Brain pericyte (primary cell): ENCODE measurements at places on chromosomes 5 and 9.

- no peak for DNase-seq
Measured at GRCh38 chr5:13558408-13558807, 386.1 kb downstream of the DNAH5 start.

DNA sequence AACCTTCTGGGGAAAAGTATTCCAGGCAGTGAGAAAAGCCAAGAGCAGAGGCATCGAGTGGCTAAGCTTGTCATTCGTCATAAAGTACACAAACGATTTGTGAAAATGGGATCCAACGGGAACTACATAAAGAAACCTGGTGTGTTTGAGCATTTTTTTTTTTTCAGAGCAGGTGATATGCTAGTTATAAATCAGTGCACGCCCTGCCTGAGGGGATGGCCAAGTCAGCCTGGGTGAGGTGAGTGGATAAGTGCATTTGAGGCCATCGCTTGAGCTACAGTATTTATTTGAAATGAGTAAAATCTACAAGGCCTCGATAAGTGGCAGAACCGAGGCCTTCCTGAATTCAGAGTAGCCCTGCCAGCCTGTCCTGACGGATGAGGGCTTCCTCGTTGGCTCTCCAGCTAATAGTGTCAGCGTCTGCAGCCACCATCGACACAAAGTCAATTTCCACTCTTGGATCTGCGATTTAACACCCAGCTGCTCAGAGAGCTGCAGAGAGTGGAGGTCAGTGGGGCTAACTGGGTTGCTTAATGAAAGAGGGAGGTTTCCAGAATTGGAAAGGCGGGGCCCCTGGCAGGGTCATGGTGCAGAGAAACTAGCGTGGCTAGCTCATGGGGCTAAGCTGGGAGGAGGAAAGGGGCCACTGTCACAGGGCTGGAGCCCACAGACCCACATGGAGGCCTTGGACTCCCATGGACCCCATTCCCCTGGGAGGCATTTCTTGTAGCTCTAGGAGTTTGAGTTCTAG lies 27.3 kb downstream of the PPARGC1B start:
- DNase-seq = no peak

DNA sequence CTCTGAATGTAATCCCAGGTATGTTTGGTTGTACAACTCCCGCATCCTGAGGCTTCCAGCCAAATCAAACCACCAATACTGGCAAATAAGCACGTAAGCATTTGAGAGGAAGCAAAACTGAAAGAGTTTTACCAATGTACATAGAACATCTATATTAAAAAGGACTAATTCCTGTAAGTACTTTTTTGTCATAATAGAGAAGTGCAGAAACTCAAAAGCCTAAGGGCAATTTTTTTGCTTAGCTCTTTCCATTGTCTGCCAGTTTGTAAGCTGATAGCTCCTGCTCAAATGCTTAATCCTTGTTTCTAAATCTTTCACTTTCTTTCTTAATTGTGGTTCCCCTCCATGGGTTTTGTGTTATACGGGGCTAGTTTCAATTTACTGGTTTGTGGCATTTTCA lies 1151.8 kb downstream of the CDH12 start:
- no peak for DNase-seq

GRCh38 chr9:108766626-108767161 lies 89.1 kb downstream of the ACTL7B start:
- DNase-seq = no peak

- DNase-seq = no peak
Measured at GRCh38 chr9:88628811-88629210, 93.8 kb downstream of the NXNL2 start.

DNA sequence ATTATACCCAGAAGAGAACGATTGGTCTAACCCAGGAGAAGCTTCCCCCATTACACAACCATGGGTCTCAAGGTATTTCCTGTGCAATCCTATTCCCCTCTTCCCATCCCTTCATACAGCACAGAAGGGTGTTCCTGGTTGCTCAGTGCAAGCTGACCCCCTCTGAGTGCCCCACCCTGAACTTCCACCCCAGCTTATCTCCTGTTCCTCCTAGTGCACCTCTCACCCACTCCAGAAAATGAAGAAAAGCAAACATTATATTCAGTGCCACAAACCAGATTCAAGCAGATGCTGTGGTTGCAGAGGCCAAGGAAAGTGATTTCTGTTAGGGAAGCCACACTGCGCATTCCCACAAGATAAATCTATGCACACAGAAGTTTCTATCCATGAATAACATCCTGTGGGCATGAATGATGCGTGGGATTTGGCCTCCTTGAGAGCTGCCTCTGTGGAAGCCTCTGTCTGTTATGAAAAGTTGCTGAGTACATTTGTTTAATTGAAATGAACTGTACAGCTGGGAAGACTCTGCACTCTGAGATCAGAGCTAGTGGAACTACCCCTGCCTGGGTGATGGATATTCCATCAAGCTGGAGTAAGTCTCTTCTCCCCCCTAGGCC lies 2.2 kb upstream of the OR2S2 start:
- DNase-seq = no peak

- DNase-seq = no peak
Measured at GRCh38 chr5:22050931-22051330, 802.2 kb downstream of the CDH12 start.

DNA sequence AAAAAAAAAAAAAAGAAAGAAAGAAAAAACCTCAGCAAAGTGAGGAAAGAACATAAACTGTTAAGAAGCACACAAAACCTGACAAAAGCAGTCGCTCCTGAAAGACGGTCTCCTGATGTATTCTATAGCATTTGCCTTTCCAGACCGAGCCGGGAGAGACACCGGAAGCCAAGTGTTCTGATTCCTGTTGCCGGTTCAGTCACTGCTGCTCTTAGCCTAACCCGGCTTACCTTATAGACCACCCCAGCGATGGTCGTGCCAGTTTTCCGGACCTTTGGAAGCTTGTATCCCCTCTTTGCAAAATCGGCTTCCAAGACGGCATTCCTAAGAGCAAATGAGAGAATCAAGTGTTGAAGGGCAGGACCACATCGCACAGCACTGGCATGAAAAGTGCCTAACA lies 630 bp downstream of the PSMB7 start:
- no peak for DNase-seq

DNA sequence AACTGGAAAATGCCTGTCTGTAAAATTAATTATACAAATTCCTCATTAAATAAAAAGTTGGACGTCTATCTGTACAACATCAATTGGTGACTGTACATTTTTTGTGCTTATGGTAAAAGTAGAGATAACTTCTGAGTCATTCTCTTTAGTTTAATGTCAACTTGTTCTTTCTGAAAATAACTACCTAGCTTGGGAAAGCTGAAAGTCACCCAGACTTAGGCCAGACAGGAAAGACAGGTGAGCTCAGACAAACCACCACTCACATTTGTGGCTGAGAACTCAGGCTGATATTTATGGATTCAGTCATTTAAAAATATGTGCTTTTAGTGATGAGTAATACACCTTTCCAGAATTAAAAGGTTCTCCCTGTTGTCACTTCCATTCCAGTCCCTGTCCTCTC lies 31.9 kb upstream of the ENTREP1 start:
- no peak for DNase-seq

GRCh38 chr9:116365056-116365471 lies 211.5 kb downstream of the PAPPA start:
- DNase-seq = no peak

DNA sequence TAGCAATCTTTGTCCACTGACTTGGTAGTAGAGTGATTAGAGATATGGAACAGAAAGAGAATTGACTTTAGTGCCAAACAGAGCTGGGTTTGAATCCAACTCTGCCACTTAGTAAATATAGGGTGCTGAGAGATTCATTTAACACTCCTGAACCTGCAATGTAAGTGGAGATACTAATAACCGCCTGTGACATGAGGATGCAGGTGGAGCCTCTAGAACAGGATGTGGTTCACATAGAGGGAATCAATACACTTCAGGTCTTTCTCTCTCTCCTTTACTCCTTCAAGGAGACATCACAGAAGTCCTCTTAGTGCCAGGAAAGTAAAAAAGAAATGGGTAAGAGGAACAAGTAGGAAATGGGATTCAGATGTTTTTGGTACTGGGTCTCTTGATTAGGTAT lies 49.8 kb downstream of the TRPM3 start:
- DNase-seq = no peak

- DNase-seq = no peak
Measured at GRCh38 chr5:138705007-138705406, 48.2 kb upstream of the CTNNA1 start.

- no peak for DNase-seq
Measured at GRCh38 chr9:2065704-2066103, 50.6 kb downstream of the SMARCA2 start.

GRCh38 chr9:134637696-134638501 lies 3.7 kb upstream of the COL5A1 start:
- no peak for DNase-seq

GRCh38 chr5:140551872-140552271 lies 4.4 kb downstream of the EIF4EBP3 start:
- no peak for DNase-seq

GRCh38 chr5:3301306-3301705 lies 294.3 kb upstream of the IRX1 start:
- DNase-seq = no peak

DNA sequence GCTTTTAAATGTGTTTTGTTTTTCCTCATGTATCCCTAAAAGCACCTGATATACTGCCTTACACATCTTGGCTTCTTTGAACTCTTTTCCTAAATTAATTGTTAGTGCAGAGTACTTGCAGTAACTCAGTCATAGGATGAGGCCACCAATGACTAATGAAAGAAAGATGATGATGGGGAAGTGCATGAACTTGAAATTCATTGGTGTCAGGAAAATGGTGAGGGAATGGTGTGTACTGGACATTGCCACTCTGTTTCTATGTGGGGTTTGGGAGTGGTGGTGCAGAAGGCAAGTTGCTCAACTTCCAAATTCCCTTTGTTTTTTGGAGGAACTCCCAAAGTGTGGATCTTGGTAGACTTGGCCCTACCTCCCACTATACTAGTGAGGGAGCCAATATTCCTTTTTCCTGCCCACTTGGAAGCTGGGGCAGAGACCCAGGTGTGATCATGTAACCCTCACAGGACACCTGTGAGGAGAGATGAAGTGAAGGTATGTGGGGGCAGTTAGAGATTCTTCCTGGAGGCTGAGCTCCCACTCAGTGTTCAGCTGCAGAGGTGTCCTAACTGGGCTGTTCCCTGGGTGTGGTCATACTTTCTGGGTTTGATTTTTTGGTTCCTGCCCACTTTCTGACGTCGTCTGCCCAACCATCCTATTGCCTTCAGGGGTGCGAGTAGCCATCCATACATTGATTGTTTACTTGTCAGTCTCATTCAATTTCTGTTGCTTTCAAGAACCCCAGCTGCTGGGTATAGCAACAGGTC lies 298.5 kb downstream of the MAST4 start:
- DNase-seq = no peak

DNA sequence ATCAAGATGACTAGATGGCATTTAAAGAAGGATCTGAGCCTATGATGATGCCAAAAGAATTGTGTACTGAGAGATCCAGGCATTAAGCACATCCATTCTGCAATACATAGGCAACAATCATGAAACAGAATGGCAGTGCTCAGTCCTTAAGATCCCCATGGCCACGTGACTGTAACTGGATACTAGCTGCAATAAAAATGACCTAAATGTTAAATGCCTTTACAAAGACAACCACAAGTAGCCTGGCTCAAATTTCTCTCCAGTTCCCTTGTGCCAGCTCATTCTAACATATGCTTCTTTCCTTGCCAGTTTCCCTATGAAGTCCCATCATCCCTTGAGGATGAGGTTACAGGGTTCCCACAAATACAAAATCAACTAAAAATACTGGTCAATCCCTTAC lies 148.3 kb upstream of the GHR start:
- no peak for DNase-seq

DNA sequence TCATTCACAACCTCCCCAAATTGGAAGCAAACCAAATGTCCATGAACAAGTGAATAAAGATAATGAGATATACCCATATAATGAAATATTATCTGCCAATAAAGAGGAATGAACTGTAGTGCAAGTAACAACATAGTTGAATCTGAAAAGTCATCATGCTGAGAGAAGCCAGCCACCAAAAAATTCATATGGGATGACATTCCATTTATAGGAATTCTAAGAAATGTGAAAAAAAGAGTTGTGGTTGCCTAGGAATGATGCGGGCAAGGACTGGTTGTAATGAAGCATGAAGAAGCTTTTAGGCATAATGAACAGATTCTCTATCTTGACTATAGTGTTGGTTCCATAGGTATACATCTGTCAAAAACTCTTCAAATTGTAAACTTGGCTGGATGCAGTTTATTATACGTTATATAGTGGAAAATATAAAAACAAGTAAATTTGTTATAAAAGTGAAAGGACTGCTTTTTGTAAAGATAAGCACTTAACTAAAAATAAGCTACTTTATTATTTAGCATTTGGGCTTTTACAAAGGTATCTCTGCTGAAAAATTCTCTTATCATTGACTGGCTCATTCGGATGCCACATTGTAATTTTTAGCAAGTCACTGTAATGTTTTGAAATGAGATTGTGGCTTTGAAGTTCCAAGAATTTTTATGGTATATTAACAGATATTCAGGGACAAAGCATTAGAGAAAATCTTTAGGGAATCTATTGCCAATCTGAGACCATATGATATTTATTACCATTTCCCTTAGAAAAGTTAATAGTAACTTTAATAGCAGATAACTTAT lies 21.2 kb upstream of the TTC23L start:
- no peak for DNase-seq

DNA sequence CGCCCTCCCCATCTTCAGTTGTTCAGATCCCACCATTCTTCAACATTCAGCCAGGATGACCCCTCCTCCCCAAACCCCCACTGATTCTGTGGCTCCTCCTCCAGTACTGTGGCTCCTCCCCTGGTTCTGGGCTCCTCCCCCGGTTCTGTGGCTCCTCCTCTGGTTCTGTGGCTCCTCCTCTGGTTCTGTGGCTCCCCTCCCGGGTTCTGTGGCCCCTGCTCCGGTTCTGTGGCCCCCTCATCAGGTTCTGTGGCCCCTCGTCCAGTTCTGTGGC lies 32.8 kb downstream of the C5orf15 start:
- no peak for DNase-seq

DNA sequence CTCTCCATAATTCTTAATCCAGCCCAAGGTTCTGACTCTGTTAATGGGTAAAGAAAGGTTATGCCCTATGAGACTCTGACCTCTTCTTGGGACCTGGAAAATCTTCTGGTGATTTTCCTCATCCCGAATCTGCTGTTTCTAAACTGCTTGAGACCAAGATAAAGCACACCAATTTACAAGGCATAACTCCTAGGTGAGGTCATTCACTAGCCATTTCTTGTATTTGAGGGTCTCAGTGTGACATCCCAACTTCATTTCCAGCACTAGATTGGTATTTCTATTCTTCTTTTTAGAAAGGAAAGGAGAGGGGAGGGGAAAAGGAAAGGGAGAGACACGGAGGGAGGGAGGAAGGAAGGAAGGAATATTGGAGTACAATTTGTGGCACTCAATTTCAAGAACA lies 51.6 kb downstream of the SLC1A1 start:
- DNase-seq = no peak
